Stimulated activated CD8-positive, alpha-beta memory T cell treated with anti-CD3 and anti-CD28 coated beads, Interleukin-15, amount 100 ng/mL, for 24 hours (primary cell): ENCODE measurements at places on chromosomes 3 and 15.

GRCh38 chr15:41125063-41125669, 9.1 kb upstream of the INO80 start:
- DNase-seq = no peak

DNA sequence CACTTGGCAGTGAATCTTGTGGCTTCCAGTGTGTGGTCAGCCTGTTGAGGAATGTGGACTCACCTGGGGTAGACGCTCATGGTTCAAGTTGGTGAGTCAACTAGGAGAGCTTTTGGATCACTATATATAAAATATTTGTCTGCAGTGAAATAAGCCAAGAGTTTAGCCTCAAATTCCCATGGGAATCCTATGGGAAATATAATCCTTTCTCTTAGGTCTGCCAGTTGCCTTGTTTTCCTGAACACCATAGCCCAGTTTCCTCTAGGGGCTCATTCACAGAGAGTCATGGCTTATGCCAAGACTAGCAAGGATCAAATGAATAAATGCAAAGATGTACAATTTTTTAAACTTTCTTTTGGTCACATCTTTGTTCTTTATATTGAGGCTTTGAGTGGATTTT, 100.1 kb upstream of the NPHP3 start:
- DNase-seq = no peak

- DNase-seq = no peak
Observed at GRCh38 chr15:60572541-60573421, 93.8 kb upstream of the ICE2 start.

DNA sequence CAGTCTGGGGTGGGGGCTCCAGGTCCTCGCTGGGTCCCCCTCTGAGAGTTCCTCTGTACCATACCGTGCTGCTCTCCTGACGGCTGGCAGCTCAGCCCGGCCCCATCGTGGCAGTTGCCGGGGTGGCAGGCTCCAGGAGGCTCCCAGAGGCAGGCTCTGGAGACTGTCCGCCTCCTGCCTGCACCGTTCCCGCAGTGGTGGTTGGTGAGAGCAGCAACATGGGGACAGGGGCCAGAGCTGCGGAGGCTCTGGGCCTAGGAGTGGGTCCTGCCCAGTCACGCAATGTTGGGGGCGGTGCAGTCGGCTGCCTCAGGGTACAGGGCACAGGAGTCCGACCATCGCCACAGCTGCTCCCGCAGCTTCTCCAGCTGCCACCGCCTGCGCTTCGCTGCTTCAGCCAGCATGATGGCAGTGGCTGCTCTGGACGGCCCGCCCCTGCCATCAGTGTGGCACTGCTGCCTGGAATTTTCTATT, 492.7 kb downstream of the AGBL1 start:
- no peak for DNase-seq

DNA sequence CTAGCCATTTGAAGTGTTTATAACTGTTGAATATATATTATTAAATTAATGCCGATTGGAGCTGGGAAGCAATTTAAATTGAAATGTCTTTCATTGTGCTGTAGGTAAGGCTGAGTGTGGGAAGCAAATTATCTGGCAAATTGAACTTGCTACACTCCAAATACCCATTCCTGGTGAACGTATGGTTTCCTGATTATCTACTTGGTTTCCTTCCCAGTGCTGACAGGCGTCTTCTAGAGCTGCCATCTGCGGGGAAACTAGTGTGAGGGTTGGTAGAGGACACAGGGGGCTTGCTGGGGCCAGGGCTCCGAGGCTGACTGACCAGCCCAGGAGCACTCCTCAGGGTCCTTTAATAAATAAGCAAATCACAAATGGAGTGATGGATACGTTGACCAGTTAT, 581.4 kb upstream of the LMCD1 start:
- DNase-seq = no peak

GRCh38 chr3:27758083-27758482, 36.0 kb upstream of the EOMES start:
- DNase-seq = no peak

DNA sequence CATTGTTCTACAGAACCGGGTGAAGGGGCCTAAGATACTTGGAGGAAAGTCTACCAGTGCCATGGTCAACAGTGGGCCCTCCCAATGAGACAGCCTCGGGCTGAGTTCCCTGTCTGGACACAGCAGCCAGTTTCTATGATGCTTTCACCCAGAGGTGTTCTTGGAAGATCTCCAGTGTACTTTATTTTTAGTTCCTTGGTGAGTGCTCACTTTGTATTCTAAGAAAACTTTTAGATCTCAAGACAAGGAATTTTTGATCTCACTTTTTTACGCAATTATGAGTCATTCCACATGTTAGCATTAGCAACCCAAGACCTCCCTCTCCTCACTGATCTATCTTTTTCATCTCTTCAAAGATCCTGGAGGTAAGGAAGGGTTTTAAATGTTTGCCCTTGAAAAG, 287.7 kb downstream of the RORA start:
- no peak for DNase-seq

- DNase-seq = no peak
Observed at GRCh38 chr15:63354821-63355650, 26.6 kb downstream of the CA12 start.

DNA sequence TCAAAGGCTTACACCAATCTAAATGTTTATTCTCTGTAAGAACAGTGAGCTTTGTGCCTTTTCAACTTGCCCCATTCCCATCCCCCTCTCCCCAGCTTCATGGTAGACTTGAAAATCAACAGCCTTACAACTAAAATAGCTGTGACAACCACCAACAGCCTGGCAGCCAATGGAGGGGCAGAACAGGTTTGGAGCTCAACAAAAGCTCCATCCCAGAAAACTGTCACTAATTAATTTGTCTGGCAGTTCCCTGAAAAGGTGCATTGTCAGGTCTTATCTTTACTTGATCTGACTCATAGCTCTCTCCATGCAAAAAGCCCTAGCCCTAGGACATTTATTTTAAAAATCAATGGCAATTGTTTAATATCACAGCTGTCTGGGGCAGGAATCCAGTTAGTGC, 22.6 kb downstream of the MTHFS start:
- no peak for DNase-seq

DNA sequence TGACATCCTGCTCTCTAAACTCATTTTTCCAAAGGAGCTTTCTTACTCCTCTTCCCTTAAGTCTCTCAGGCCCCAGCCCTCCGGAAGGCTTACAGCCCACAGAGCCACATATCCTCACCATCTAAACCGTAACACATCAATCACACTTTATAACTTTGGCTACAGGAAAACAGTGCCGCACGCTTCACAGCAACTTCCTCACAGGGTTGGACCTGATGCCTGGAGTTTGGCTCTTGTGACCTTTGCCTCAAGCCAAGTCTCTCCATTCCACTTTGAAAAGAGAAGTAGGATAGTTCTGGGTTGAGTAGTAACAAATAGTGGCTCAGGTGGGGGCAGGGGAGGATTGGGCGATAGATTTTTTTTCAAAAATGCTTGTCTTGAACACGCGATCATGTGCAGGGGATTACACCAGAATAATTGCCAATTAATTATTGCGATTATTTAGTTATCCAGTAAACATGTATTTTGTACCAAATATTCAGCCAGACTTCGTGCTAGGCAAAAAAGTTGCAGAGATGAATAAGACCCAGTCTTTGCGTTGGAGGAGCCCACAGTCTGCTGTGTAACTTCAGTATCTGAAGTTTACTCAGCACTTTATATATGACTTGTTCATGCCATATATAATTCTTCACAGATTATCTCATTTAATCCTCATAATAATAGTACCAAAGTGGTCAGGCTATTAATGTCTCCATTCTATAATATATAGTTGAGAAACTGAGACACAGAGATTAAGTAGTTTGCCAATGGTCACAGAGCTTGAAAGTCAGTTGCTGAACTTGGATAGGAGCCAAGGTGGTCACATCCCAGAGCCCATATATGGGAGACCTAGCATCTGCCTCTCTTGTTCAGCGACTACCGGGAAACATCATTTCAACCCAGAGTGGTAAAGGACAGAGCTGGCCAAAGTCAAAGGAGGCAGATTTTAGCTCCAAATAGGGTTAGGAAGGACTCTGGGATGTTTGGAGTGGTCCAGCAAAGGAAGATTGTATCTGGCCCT, 2.4 kb upstream of the ETV5 start:
- DNase-seq = no peak

DNA sequence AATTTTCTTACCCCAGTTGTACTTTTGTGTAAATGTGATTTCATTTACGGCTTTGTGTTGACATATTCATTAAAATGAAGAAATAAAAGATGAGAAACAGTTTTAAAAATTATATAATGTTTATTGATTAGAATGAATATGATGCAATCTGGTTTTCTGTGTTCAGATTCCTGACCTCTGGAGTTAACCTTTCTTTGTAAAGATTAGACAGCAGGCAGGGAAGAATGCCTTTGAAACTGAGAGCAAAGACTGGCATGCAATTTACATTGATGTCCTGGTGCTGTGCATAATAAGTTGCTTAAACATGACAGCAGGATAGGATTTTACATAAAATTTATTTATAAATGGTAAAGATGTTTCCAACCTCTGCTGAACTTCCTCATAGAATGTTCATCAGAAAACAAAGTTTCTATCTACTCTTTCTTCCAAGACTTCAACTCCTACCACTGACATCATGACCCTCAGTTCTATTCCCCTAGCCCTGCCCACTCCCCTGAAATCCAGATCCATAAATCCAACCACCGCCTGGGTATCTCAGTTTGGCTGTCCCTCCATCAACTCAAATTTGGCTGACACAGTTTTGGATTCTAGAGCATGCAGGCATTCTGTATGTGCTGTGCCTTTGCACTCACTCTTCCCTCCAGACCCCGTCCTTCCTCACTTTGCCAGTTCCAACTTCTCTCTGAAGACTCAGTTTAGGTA, 1.7 kb downstream of the HGD start:
- DNase-seq = no peak

GRCh38 chr15:83764201-83764838, 110.4 kb downstream of the ADAMTSL3 start:
- DNase-seq = no peak

GRCh38 chr3:157438194-157438730, 1.6 kb downstream of the PTX3 start:
- DNase-seq = no peak

GRCh38 chr3:162489853-162490252, 993.2 kb downstream of the OTOL1 start:
- DNase-seq = no peak

- no peak for DNase-seq
Observed at GRCh38 chr3:24156466-24156865, 211.4 kb downstream of the NR1D2 start.

GRCh38 chr3:72328755-72329277, 519.4 kb downstream of the SHQ1 start:
- DNase-seq = no peak

DNA sequence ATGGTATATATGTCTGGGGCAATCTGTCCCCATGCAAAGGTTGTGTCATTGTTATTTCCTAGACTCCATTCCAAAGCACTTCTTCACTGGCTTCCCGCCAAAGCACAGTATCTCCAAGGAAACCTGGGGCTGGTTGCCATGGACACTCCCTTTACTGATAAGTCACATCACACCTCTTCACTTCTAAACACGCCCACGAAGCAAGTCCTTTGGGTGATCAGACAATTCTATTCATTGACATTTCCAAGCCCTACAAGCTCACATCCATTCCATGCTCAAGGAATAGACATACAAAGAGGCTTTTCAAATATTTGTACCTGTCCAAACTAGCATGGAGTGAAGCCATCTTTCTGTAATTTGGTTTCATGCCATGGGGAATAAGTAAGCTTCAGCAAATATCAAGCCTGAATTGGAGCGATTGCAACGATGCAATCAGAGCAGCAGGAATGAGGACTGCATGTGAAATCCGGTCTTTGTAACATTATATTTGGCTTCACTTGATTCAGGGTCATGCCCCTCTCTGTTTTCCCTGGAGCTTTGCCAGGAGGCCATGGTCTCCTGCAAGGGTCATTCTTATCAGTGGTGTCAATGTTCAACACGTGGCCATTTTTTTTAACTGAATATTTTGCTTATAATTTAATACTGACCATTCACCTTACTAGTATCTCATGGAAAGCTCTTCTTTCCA, 201.6 kb upstream of the TMC3 start:
- DNase-seq = no peak

GRCh38 chr3:98985431-98985830, 83.9 kb upstream of the DCBLD2 start:
- DNase-seq = no peak

DNA sequence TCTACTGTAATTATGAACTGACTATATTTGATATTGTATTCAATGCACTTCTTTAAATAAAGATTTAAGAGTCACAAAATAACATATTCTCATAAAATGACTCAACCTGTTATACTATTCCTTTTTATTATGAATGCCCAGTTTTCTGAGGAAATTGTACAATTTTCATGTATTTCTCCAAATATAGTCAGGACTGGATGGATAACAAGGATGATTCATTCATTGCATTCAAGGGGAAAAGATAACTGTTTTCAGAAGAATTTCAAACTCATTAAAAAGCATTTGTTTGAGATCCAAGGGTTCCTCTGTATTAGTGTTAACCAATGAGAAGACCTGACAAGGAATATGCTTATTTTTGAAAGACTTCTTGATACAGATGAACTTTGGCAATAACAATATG, 163.7 kb downstream of the MEIS2 start:
- no peak for DNase-seq

- no peak for DNase-seq
Observed at GRCh38 chr3:195458316-195458717, 15.5 kb upstream of the ACAP2 start.

GRCh38 chr3:133197619-133198018, 159.4 kb downstream of the TMEM108 start:
- no peak for DNase-seq

DNA sequence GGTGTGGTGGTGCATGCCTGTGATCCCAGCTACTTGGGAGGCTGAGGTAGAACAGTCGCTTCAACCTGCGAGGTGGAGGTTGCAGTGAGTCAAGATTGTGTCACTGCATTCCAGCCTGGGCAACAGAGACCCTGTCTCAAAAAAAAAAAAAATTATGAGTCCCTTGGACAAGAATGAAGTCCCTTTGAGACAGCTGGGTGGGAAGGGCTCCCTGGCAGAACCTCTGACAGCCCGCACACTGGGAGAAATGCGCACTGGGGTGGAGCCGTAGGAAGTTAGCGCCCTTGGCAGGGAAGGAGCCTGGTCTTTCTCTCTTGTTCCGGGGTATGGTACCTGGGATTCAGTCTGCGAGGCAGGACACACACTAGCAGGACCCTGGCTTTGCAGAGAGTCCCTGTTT, 51.4 kb downstream of the SLC30A4 start:
- DNase-seq = no peak

- no peak for DNase-seq
Observed at GRCh38 chr15:33701304-33701696, 267.0 kb upstream of the CHRM5 start.

DNA sequence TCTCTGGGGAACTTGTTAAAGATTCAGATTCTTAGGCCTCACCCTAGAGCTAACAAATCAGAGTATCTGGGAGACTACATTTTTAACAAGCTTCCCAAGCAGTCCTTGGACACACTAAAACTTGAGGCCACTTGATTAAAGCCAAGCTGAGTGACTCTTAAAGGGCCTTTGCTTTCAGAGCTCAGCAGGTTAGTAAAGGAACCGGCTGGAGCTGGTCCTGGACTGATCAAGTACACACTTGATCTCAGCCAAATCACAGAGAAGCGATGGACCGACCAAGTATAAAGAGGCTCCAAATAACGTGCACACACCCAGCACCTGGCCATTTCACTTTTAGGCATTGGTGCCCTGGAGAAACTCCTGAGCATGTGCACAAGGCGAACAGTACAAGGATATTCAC, 12.9 kb upstream of the TM6SF1 start:
- DNase-seq = no peak
